ENCODE measurements at places on chromosomes 12 and 14.
A peak's percentile ranks its signal among the peaks of the same experiment; 100 is the strongest.

GRCh38 chr12:68349921-68350606 lies 17.9 kb upstream of the MDM1 start:
- DNase-seq = no peak

DNA sequence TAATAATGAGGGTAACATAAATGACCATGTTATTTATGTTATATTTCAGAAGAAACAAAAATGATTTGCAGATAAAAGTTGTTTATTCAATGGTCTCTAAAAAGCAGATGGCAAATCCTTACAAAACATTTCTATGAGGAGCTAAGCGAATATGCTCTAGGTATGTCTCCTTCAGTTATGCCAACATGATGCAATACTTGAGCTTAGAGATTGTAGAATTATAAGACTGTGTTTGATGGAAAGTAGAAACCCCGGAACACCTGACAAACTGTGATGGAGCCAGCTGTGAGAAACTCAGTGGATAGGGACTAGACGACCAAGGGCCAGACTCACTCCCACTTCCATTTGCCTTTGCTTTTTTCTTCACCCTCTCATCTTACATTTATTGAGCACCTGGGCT lies 17.8 kb upstream of the NR1H4 start:
- no peak for DNase-seq

- DNase-seq = peak; percentile 47
Observed at GRCh38 chr12:127485528-127485927, 781.4 kb upstream of the TMEM132C start.

DNA sequence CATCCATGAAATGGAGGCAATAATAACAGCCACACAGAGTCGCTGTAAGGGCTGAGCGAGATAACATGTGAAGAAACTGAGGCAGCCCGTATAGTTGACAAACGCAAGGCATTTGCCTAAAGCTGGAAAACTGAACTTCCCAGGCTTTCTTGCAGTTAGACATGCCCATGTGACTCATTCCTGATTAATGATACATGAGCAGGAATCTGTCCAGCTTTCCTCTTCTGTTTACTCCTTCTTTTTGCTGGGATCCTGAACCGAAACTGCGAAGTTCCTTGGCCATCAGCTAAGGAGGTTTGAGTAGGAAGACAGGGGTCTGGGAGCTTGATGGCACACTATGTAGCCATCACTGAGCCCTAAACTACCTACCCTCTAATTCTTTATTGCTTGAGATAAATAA lies 52.2 kb downstream of the ST8SIA1 start:
- no peak for DNase-seq

DNA sequence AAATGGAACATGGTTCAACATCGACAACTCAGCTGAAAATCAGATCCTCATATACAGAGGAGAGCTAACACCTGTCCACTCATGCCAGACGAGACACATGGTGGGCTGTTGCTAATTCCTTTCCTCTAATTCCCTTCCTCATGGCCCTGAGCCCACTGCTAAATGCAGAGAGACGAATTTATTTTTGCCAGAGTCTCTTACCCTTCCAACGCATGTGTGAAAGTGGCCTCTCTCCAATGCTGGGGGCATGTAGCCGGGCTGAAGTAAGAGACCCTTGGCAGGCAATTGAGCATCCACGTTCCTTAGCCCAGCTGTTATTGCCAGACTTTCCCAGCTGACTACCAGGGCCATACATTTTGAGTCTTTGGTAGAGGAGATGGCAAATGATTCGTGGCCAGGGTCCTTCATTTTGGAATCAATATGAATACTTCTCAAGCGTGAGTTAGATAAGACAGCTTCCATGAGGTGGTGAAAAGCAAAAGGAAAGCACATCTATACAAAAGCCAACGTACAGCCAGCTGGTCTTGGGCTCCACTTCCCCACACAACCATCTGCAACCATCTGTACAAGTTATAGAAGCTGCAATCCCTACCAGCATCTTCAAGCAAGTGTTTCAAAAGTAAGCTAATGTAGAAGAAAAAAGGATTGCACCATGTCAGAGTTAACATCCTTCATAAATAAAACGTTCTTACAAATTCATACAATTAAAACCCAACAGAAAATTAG lies 28.6 kb downstream of the CORO1C start:
- no peak for DNase-seq

DNA sequence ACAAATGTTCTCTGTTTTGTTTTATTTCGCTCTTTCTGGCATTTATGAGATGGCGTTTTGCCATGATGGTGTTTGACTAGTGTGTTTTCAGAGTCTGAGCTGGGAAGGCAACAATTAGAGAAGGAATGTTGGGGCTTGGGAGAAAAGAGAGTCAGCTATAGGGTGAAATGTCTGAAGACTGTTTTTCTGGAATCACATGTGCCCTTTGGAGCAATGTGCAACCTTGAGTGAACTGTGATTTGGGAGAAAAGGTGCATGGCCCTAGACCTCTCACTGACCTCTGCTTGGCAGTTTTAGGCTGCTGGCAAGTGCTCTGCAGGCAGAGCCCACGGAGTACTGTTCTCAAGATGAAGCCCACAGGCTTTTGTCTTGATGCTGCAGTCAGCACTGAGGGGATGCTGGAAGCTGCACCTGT lies 379.9 kb upstream of the PDE3A start:
- DNase-seq = no peak

GRCh38 chr14:94555991-94556390 lies 5.3 kb upstream of the SERPINA4 start:
- DNase-seq = no peak

GRCh38 chr14:69937367-69938081 lies 58.3 kb downstream of the SMOC1 start:
- no peak for DNase-seq

GRCh38 chr14:42192738-42193653 lies 586.3 kb downstream of the LRFN5 start:
- no peak for DNase-seq

DNA sequence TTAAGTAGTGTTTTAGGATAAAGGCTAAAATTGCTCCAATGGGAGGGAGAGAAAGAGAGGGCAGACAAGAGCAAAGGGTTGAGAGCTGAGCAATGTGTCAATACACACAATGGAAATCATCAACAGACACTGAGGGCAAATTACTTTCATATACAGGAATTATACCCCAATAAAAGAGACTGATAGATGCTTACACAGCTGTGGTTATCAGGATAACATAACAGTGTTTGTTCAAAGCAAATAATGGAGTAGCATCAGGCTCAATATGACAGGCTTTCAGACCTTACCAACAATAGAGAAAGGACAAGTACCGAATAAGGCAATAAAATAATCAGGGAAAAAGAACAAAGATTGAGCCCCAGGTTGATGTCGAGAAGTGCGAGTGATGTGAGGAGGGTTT lies 53.4 kb upstream of the DIO2 start:
- no peak for DNase-seq

- DNase-seq = no peak
Observed at GRCh38 chr12:123690191-123690840, 19.4 kb downstream of the TCTN2 start.

GRCh38 chr12:86712425-86712843 lies 456.2 kb upstream of the MGAT4C start:
- no peak for DNase-seq
